ENCODE measurements at places on chromosomes 1 and 21.

- no peak for DNase-seq
Observed at GRCh38 chr1:163263818-163264655, 57.7 kb upstream of the NUF2 start.

- no peak for DNase-seq
Observed at GRCh38 chr1:213988507-213989001, 781 bp downstream of the PROX1 start.

DNA sequence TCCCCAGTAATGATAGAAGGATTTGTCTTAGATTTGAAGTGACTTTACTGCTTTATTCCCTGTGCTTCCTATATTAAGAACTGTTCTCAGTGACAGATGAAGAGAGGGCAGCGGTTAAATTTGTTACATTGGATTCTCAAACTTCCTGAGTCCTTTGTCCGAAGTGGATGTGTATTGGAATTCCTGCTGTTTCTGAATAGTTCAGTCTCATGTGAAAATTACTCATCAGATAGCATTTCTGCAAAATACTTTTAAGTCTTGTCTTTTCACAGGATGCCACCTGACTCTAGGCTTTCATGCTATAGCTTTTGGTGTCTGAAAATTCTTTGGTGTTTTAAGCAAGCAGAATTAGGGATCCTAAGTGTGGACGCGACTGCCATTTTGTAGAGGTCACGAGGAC is 83.6 kb downstream of the PRDM2 start:
- DNase-seq: no peak

GRCh38 chr1:31699341-31699891 is 4.4 kb downstream of the COL16A1 start:
- no peak for DNase-seq

- no peak for DNase-seq
Observed at GRCh38 chr1:18385239-18385790, 95.4 kb upstream of the KLHDC7A start.

DNA sequence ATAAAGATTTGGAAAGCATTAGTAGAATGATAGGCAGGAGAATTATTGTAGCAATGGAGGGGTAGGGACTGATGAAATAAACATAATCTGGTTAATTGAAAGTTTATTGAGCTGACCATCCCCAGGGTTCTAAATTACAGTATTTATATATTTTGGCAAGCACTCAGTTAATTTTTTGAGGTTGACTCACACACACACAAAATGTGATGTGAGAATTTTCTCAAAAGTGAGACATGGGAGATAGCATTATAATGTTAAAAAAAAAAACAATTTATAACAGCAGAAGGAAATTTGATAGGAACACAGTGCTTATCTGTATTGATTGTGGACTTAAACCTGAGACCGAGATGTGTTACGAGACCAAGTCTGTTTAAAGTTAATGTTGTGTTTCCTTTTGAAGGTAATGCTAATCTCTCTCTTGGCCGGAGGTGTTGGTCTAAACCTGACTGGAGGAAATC is 24.6 kb downstream of the TRIM45 start:
- no peak for DNase-seq

DNA sequence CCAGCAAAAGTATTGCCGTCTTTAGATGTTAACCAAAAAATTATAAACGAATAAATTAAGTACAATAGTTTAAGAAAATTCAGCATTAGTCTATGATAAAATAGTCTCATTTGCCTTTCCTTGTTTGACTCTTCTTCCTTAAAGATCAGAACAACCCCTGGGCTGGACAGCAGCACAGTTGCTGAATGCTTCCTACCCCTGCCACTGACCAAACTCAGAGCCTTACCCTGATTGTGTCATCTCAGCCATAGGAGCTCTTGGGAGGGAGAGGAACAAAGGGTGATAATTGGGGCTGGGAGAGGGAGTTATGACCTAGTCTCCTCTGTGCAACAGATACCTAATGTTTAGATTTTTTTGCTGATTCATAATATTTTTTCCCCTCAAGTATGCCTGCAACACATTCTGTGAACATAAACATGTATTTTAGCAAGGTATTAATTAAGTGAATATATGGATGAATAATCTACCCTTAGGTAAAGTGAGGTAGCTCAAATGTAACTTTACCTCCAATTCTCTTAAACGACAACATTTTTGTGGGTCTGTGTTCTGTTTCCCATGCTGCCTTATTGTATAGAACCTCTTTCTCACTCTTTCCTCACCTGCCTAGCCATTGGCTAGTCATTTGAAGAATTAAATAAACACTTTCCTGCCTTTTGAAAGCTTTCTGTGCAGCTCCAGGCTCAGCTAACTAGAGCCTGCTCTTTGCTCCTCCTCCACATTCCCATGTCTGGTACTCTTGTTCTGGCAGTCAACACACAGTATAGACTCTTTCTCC is 46.1 kb downstream of the FGGY start:
- no peak for DNase-seq

GRCh38 chr1:9874959-9875635 is 35.0 kb downstream of the CTNNBIP1 start:
- DNase-seq: no peak

DNA sequence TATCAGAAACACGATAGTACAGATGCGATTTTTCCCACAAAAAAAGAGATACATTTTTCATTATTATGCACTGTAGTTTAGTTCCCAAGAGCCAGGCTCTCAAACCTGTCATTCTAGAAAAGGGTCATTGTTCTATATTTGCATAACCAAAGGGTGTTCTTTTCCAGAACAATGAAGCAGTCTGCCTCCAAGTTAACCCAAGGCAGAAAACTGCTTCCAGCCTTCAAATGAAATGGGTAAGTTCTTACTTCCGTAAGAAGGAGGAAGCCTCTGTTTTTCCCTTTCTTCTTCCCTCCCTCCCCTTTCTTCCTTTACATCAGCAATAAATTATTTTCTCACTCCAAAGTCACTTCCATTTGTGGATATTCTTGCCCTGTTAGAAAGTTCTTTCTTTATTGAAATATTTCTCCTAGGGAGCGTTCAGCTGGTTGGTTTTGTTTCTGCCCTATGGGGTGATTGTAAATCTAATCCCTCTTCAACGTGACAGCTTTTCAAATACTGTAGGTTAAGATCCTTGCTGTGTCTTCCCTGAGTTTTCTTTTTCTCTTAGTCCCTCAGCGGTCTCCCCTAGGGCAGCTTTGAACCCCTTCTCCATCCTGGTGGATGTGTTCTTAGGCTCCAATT is 77.3 kb upstream of the PTGFRN start:
- no peak for DNase-seq
